ENCODE measurements at places on chromosomes 16 and 17. TPM values are rescaled to one million over a fixed set of nuclear protein-coding genes. Genes with fewer than 3 reads are reported as not detected.

Gene UTS2R
- total RNA-seq: 3.7 TPM

Gene NDRG4
- total RNA-seq: 762 TPM

Gene SLFN12
- total RNA-seq: 4.4 TPM

Gene GRAPL
- 1.9 TPM for total RNA-seq

Gene AURKB
- not detected for total RNA-seq

DNA sequence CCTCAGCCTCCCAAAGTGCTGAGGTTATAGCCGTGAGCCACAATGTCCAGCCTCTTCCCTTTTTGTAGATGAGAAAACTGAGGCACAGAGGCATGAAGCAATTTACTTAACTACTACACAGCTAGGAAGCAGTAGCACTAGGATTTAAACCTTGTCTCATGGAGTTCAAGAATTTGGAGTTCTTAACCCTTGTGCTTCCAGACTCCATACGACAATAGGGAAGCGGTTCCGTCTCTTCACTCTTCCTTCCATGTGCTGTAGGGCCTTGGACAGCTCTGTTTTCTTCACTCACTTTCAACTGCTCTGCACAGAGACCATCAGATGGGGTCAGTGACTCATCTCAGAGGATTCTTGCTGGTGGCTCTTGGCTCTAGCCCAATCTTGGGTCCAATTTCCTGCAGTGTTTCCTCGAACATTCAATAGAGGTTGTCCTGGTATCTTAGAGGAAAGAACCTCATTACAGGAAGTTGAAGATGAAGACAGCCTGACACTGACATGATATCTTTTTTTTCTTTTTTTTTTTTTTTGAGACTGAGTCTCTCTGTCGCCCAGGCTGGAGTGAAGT, 19.3 kb downstream of the ITGAL start:
- DNase-seq: peak; percentile 17

GRCh38 chr16:66553223-66553622, 847 bp downstream of the CKLF start:
- no peak for DNase-seq

- DNase-seq: no peak
Observed at GRCh38 chr17:30091771-30092170, 24.8 kb upstream of the NSRP1 start.

- DNase-seq: no peak
Observed at GRCh38 chr16:57607676-57608461, 20.6 kb upstream of the ADGRG1 start.

DNA sequence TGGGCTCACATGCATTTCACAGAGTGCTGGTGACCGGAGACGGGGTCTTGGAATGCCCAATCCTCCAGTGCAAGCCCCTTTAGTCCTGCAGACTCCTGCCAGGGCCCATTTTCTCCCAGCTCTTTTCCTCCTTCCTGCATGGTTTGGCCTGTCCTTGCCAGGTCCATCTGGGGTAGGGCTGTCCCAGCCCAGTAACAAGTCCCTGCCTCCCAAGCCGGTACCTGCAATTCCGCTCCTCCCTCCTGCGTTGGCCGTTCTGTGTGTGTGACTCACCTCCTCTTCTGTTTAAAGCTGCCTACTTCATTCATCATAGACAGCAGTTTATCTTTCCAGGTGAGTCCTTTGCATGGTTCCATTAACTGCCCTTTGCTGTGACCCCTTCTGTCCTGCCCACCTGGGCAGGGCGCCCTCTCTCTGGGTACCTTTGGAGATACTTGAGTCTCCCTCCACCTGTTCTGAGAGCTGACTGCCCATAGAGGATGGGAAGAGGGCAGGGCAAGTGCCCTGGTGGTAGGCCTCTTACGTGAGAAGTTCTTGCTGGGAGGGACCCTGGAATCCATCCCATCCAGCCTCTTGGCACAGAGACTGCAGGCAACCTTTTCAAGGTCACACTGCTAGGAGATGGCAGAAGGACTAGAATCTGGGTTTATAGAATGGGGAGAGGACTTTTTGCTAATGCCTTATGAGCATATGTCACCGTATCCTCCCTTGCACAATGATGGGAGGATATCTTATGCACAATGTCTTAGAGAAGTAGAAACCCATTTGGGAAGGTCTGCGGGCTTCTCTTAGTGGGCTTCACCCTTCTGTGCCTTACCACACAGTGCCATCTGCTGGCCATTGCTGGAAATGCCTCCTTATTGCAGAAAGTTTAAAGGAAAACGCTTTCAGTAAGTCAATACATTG, 29.7 kb upstream of the LGALS9 start:
- DNase-seq: peak; percentile 82

GRCh38 chr17:19368229-19368628, 5.7 kb upstream of the B9D1 start:
- DNase-seq: no peak

DNA sequence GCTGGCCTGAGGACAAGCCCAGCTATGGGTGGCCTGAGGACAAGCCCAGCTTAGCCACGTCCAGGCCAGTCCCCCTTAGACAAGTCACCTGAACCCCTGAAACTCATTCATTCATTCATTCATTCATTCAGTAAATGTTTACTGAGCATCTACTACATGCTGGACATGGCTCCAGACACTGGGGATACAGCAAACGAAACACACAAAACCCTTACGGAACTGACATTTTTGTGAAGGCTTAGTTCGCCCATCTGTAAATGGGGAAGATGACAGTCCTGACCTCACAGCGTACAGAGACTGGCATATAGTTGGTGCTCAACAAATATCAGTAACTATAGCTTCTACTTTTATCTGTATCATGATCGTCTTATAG, 37.5 kb downstream of the PPL start:
- DNase-seq: no peak

GRCh38 chr16:17329391-17329790, 141.4 kb downstream of the XYLT1 start:
- no peak for DNase-seq

- peak; percentile 55 for DNase-seq
Observed at GRCh38 chr16:47565454-47565853, 104.3 kb downstream of the PHKB start.

DNA sequence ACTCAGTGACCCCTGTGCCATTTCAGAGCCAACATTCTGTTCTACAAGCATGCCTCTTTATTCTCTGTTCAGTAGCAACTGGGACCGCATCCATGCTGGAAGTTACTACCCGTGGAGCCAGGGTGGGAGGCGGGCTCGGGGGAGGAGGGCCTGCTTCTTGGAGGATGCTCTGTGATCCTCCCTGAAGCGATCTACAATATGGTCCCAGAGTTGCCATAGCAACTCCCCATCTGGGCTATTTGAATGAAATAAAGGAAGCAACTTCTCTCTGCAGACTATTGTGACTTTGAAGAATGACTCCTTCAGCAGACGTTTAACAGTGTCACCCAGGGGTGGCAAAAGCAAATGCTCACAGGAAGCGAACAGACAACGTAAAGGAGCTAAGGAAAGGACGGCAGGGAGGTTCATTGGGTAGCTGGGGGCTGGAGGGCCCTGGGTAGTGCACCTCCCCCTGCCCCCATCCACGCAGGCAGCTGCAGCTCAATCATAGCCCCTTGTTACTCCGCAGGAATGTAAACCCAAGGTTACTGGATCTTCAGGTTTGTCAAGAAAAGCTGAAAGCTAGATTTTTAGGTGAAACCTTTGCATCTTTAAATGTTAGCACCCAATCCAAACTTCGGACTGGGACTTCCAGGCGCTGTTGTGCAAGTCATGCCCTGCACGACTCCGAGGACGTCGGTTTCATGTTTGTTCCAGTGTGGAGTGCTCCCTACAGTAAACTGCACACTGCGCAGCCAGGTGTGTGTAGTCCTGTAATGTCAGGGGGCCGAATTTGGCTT, 51.1 kb upstream of the MEAK7 start:
- no peak for DNase-seq

GRCh38 chr16:85321509-85322271, 209.4 kb upstream of the CIBAR2 start:
- peak; percentile 94 for DNase-seq

DNA sequence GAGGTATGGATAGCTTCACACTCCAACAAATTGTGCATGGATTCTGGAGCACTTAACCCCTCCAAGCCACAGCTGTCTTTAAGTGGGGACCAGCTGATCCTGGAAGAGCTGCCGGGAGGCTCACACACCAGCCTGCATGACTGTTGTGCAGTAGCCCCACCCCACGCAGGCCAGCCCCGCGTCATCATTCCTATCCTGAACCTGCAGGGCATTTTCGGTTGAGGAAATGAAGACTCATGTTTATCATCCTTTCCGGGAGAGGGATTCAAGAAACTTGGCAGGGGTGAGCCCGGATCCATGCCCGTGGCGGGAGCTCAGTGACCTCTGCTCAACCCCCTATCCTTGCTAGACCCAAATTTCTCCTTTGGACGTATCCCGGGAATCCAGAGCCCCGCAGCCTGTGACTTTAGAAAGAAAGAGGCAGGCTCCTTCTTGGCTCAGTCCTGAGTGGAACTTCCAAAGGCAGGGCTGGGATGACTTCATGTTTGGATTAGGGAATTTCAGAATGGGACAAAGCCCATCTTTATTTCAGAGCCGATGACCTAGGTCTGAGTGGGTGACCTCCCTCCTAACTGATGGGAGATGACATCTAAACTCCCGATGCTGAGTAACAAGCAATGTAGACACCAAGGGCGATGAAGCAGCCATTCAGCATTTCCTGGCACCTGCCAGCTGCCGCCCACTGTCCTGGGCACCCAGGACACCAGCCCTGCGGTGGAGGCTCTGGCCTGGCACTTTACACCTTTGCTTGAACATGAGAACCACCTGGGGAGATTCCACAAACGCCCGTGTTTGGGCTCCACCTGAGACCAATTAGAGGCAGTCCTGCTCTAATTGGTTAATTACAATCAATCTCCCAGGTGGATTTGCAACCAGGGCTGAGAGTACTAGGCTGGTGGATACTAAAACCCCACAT, 43.3 kb upstream of the CMIP start:
- DNase-seq: no peak

GRCh38 chr16:86324320-86324719, 186.0 kb upstream of the FOXF1 start:
- DNase-seq: no peak

DNA sequence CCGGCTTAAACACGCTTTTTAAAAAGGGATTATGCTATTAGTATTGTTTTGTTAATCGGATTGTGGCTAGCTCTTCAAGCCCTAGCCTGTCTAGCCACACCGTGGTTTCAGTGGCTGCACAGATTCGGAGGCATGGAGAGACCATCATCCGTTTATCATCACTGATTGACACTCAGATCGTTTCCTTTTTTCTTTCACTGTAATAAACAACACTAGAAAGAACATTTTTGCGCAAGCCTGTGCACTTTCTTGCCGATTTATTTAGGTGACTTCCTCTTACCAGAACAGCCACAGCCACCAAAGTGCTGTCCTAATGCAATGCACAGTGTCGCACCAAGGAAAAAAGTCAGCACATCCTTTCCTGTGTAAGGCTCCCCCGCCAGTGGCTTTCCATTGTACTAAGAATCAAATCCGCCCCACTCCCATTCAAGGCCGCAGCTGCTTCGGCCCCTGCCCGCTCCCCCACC, 78.2 kb downstream of the CRISPLD2 start:
- DNase-seq: no peak

DNA sequence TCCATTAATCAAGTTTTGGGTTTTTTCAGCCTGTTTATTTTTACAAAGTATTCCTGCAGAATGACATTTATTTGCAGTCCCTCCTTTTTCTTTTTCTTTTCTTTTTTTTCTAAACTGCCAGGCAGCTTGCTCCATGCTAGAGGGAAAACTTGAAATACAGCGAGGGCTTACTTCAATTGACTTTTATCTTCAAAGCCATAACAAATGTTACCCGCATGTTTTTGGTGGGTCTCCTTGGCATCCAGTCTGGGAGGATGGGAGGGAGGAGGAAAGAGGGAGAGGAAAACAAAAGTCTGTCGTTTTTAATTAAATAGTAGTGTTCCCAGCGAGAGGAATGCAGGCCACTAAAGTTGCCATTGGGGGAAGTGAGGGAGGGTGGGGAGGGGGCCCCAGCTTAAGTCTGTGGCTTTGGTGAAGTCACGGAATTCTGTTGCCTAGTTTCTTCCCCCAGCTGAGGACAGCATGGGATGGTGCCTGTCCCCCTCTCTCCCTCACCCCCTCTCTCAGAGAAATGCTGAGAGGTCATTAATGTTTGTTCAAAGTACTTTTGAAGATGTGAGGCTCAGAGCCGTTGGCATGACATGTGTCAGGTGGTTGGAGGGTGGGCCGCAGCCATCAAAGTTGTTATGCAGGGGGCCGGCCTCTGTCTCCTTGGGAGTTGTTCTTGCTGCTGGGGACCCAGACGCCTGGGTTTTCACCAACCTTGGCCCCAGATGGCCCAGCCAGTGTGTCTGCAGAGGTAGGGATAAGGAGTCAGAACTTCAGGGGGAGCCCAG, 2.9 kb downstream of the NKD1 start:
- DNase-seq: no peak

DNA sequence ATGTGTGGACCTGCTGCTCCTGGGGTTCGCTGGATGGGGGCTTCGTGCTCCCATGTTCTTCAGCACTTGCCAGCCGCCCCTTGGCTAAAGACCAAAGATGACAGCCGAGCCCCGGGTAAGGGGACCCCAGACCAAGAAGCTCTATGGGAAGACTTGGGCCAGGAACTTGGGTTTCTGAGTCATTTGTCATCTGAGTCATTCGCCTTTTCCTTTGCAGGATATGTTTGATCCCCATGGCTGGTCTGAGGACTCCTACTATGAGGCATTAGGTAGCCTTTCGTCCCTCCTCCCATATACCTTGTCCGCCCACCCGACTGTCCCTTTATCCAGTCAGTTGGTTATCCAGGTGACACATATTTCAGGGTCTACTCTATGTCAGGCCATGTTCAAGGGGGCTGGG, 17.7 kb upstream of the ITGB4 start:
- DNase-seq: no peak

DNA sequence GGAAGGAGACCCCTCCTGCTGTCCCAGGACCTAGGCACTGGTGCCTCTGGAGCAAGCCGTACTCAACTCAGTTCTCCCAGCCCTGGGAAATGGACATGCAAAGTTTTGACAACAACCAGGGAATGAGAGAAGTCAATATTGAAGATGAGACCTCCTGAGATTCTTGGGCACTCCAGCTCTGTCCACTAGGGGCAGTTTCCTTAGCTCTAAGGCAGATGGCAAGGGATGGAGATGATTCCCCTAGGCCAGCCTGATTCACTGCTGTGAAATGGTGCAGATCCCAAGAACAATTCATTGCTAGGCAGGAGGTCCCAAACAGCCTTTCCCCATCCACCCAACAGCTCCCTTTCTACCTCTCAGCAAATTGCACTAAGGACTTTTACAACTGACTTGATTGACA, 20.5 kb upstream of the SDR42E2 start:
- DNase-seq: no peak

GRCh38 chr16:86619239-86619794, 41.0 kb downstream of the FOXL1 start:
- DNase-seq: no peak

GRCh38 chr16:85425074-85425662, 188.0 kb upstream of the GSE1 start:
- no peak for DNase-seq
